ENCODE measurements at places on chromosomes 7 and 10.

DNA sequence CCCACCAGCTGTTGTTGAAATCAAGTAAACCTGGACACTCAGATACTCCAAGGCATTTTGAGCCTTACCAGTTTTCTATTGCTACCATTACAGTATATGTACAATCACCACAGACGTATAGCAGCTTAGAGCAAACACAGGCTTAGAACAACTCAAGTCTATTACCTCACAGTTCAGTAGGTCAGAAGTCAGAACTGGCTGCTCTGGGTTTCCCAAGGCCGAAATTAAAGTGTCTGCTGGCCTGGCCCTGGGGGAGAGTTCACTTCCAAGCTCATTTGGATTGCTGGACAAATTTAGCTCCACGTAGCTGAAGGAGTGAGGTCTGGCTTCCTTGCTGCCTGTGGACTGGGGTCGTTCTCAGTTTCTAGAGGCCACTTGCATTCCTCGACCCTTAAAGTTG is 260.1 kb upstream of the LRRN3 start:
- DNase-seq = no peak

- no peak for DNase-seq
Observed at GRCh38 chr7:42021631-42022030, 215.4 kb downstream of the GLI3 start.

GRCh38 chr10:74988054-74988775 is 123.2 kb upstream of the SAMD8 start:
- no peak for DNase-seq

- no peak for DNase-seq
Observed at GRCh38 chr10:49089557-49090188, 25.6 kb downstream of the VSTM4 start.

DNA sequence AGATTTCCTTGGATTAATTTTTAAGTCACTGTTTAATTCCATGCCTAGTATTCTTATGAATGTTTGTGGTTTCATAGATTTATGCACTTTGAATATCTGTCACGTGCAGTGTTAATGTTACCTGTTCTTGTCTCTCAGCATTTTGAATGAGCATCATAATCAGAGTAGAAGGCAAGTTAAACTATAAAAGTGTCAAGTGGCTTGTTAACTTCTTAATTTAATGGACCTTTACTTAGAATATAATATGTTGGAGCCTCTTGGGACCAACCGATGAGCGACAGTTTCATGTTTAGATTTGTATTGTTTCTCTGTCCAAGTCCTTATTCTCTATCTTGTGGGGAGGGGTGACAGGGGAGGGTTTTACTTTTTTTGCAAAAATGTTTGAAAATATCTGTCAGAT is 50.6 kb upstream of the MTURN start:
- no peak for DNase-seq

- no peak for DNase-seq
Observed at GRCh38 chr10:125076121-125076825, 84.1 kb downstream of the CTBP2 start.

GRCh38 chr7:116317907-116318306 is 107.6 kb downstream of the TES start:
- no peak for DNase-seq

GRCh38 chr10:13365243-13365642 is 17.1 kb upstream of the SEPHS1 start:
- DNase-seq = no peak

GRCh38 chr10:100621360-100622205 is 85.8 kb downstream of the HIF1AN start:
- DNase-seq = no peak

DNA sequence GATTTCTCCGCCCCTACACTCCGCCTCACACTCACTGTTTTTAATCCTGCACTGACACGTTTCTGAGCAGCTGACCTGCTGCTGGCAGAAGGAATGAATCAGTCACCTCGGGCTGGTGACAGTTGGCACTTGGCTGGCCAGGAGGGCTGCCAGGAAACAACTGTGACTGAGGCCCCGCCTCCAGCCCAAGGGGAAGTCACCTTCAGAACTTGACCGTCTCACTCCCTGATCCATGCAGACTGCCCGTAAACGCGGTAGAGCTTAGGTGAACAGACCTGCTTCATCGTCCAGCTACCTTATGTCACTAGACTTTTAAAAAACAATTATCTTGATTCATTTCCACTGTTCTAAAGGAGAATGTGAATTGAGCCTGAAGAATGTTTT is 107.5 kb downstream of the DOCK1 start:
- peak; percentile 36 for DNase-seq

DNA sequence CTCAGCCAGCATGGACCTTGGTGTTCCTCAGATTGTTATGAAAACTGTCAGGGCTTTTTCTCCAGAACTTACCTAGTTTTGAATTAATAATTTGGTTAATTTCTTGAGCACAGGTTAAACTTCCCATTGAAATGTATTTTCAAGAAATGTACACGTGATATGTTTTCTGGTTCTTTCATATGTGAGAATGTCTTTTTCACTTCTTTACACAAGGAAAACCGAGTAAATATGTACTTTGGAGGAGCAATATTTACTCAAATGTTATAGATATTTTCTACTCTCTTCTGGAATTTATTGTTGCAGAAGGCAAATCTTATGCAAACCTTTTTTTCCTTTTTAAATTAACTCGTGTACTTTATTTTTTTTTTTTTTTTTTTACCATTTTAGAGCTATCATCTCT is 134.3 kb downstream of the AHR start:
- no peak for DNase-seq

DNA sequence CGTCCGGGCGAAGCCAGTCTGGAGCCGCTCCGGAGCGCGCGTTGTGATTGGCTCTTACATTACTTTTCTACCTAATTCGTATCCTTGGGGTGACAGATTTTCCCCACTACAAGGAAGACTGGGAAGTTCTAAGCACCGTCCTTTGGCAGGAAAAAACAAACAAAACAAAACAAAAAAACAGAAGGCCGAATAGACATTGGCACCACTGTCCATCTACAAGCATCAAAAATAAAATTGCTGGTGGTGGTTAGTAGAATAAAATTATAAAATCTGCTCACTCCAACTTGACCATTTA is 651 bp upstream of the SKAP2 start:
- DNase-seq = no peak

- no peak for DNase-seq
Observed at GRCh38 chr7:91671245-91671644, 209.3 kb downstream of the MTERF1 start.

GRCh38 chr7:155341463-155341983 is 43.8 kb downstream of the INSIG1 start:
- no peak for DNase-seq

- DNase-seq = no peak
Observed at GRCh38 chr10:76881477-76882220, 756.0 kb downstream of the KCNMA1 start.

- DNase-seq = no peak
Observed at GRCh38 chr10:22250897-22251660, 33.3 kb upstream of the EBLN1 start.
